ENCODE measurements at places on chromosomes 13 and 19.

DNA sequence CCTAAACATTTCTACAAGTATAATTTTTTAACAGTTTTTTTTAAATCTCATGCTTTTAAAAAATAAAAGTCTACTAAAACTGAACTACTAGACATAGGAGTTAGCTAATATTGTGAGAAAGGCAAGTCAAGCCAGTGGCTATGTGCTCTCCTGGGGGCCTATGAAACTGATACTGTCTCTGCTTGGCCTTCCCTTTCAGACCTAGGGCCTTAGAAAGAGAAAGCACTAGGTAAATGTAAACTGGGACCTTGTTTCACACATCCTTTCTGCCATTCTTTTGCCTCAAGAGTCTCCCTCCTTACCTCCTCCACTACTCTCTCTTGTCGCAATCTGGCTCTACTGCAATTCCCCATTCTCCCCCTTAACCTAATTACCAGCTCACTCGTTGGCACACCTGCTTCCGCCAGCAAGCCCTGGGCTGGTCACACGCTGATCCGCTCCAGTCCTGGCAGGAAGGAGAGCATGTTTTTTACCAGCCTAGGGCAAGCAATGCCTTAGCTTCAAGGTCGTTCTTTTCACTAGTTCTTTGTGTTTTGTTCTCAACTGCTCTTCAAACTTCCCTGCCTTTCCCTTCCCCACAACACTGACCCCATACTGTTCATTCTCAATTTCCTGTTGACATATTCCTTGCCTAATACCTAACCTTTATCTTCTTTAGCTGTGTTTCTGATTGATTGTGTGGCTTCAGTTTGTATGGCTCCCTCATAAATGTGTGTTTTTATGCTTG lies 23.1 kb downstream of the TBC1D4 start:
- DNase-seq = no peak

- DNase-seq = no peak
Observed at GRCh38 chr13:90233933-90234672, 1113.4 kb upstream of the MIR17HG start.

DNA sequence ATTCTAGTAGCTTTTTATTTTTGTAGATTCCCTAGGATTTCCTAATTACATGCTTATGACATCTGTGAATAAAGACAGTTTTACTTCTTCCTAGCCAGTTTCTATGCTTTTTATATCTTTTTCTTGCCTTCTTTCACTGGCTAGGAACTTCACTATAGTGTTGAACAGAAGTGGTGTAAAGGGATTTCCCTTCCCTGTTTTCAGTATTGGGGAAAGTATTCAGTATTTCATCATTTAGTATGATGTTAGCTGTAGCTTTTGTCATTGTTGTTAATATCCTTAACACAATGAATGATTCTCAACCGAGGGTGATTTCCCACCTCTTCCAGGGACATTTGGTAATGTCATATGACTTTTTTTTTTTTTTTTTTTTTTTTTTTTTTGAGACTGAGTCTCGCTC lies 77.3 kb downstream of the SLC6A16 start:
- no peak for DNase-seq

- no peak for DNase-seq
Observed at GRCh38 chr13:113002206-113002912, 33.3 kb downstream of the MCF2L start.

DNA sequence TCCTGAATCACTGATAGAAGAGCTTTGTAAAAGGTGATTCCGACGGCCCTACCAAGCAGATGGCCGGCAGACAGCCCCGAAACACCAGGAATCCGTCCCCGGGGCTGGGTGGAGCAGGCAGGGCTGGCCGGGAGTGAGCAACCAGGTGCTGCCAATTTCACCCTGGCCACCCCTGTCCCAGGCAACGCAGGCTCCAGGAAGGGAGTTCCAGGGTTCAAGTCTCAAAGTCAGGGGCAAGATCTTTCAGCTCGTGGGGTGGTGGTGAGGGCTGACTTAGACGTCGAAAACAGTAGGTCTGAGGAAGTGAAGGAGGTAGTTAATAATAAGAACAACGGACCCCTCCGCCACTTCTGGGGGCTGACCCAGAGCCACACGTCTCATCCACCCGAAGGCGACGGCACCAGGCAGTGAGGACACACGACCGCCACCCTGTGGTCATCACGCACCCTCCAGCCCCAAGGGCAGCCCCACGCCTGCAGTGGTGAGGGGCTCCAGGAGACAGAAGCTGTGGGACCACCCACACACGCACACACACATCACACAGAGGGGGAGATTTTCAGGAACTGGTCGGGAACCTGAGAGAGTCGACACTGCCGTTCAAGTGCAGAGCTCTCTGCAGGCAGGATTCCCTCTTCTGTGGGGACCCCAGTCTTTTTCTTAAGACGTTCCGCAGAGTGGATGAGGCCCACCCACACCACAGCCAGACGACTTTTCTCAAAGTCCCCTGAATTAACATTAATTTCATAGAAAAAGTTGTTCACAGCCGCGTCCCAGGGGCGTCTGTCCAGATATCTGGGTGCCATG lies 67.2 kb downstream of the SPACA7 start:
- peak; percentile 27 for DNase-seq

- no peak for DNase-seq
Observed at GRCh38 chr13:91948736-91949135, 550.3 kb downstream of the GPC5 start.

DNA sequence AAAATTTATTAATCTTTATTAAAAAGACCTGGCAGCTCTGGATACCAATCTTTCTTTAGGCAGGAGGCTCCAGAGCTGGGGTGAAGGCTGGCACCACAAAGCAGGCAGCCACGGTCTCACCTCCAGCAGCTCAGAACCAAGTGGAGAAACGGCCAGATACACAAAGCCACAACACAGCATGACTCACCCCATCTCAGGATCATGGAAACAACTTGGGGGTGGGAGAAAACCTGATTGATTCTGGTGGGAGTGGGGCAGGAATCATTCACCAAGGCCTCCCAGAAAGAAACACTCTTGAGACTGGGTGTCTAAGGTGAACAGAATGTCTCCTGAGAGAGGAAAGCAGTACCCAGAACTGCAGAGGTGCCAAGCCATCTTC lies 64.2 kb downstream of the CRYL1 start:
- peak; percentile 17 for DNase-seq

GRCh38 chr13:98797456-98797855 lies 45.0 kb upstream of the SLC15A1 start:
- DNase-seq = no peak

GRCh38 chr19:995051-995827 lies 5.0 kb upstream of the GRIN3B start:
- DNase-seq = no peak

- DNase-seq = no peak
Observed at GRCh38 chr19:41606215-41606837, 20.5 kb downstream of the CEACAM4 start.

DNA sequence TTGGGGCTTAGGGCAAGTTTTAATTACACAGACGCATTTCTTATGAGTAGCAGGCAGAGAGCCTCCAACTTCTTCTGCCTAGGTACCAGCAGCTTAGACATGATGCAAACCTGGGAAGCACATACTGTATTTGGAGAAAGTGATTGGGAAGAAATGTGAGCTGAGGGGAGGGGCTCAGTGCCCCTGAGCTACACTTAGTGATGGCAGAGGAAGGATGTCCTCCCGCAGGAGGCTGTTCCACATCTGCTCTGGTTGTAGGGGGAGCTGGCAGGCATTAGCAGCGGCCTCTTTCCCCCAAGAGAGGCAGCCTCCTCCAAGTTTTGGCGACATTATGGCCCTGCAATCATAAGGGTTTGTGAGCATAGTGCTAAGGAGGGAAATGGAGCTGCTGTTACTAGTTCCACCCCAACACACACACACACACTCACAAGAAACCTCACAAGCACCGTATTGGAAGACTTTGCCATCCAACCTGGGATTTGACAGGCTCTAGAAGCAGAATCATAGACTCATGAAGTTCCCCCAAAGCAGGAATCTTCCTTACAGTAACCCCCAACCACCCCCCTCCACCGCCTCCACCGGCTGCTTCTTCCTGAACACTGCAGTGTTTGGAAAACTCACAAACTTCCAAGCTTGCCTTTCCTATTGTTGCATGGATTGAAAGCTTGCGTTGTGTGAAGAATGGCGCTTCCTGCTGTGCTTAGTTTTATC lies 3.3 kb downstream of the ALOX5AP start:
- DNase-seq = no peak

GRCh38 chr13:66534561-66534960 lies 695.6 kb downstream of the PCDH9 start:
- DNase-seq = peak; percentile 21

- no peak for DNase-seq
Observed at GRCh38 chr19:56595548-56595899, 422 bp downstream of the ZNF71 start.

GRCh38 chr19:11261971-11262839 lies at the start of gene DOCK6:
DOCK6 (minus strand) TSS chr19:11262524; CDS start chr19:11262440, 84 bp downstream.
- DNase-seq = peak; percentile 61

DNA sequence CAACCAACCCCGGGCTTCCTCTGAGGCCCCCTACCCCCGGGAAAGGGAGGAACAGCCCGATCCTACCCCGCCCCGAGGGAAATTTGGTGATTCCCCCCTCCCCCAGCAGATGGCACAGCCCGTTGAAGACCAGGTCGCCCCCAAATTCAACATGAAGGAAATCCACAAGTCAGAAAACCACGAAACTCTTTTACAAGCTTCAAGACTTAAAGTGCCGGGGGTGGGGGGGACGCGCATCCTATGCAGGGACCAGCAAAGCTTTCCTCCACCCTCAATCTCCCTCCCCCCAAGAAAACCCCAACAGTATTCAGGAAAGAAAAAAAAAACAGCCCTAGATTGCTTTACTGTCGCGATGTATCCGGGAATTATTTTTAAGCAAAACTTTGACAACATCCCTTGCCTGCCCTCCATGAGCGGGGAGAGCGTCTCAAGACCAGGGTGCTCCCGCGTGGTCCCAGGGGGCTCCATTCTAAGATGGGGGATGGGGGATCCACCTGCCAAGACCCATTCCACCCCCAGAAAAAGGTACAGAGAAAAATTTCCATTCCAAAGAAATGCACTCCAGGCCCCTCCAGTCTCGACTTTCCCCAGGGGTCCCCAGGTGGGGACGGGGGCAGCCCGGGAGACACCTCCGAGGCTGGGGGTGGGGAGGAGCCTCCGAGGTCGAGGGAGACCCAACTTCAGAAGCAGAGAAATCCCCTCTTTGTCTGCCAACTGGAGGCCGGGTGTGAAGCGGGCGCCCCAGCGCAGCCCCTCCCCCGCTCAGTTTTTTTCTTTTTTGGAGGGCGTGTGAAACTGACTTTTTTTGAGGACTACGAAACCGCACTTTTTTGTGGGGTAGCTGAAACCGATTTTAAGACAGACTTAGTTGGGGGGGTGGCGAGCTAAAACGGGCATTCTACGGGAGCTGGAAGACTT lies 1.5 kb downstream of the TCF3 start:
- peak; percentile 9 for DNase-seq

DNA sequence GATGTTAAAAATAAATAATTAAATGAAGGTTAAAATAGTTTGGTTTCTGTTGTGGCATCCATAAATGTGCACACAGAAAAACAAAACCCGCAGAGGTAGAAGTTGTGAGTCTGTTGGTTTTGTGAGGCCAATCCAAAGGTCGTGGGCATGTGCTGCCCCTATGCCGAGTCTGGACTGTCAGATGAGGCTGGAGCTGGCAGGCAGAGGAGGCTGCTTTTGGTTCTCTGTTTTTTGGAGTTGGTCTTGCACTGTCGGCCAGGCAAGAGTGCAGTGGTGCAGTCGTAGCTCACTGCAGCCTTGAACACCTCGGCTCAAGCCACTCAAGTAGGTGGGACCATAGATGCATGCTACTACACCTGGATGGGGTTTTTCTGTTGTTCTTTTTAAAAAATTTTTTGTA lies 43.7 kb downstream of the TSSK6 start:
- no peak for DNase-seq

- DNase-seq = no peak
Observed at GRCh38 chr19:11375143-11375948, 880 bp downstream of the SWSAP1 start.

GRCh38 chr13:103156346-103156998 lies 90.3 kb upstream of the SLC10A2 start:
- DNase-seq = no peak

- no peak for DNase-seq
Observed at GRCh38 chr13:33089311-33089710, 73.1 kb downstream of the KL start.

GRCh38 chr13:74866101-74866500 lies 615.9 kb downstream of the TBC1D4 start:
- DNase-seq = no peak

DNA sequence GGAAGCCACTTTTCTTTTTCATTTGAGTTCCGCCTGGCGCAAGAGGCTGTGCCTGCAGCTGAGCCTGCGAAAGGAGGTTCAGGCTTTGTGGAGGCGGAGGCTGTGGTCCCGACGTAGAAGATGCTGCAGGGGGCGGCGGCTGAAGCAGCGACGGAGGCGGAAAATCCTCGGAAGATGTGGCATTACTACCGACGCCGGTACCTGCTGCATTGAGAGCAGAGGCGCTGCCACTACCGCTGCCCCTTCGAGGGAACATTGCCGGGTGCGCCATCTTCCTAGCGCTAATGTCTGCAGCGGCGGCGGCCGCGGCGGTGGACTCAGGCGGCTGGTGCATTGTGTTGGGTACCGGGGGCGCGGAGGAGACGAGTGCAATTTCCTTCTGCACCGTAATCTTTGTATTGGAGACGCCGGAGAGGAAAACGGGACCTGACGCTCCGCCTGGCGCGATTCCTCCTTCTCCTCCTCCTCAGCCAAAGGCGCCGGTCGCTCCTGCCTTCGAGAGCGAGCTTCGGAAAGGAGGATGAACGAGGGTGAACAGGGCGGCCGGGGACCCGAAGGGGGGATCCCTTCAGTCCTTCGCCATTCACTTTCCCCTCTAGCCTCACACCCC lies at the start of gene TSC22D1:
Gene TSC22D1 (minus strand): TSS at position 590 of the 610 bp plus-strand sequence. CDS start 256 bp downstream, at position 334.
- DNase-seq = peak; percentile 47

- DNase-seq = no peak
Observed at GRCh38 chr19:38373907-38374331, 452 bp upstream of the PSMD8 start.

GRCh38 chr19:14655726-14656125 lies 18.9 kb downstream of the ADGRE3 start:
- no peak for DNase-seq

- no peak for DNase-seq
Observed at GRCh38 chr13:102715447-102715846, 20.6 kb upstream of the METTL21C start.

GRCh38 chr19:28497137-28497536 lies 715.8 kb downstream of the UQCRFS1 start:
- DNase-seq = no peak

DNA sequence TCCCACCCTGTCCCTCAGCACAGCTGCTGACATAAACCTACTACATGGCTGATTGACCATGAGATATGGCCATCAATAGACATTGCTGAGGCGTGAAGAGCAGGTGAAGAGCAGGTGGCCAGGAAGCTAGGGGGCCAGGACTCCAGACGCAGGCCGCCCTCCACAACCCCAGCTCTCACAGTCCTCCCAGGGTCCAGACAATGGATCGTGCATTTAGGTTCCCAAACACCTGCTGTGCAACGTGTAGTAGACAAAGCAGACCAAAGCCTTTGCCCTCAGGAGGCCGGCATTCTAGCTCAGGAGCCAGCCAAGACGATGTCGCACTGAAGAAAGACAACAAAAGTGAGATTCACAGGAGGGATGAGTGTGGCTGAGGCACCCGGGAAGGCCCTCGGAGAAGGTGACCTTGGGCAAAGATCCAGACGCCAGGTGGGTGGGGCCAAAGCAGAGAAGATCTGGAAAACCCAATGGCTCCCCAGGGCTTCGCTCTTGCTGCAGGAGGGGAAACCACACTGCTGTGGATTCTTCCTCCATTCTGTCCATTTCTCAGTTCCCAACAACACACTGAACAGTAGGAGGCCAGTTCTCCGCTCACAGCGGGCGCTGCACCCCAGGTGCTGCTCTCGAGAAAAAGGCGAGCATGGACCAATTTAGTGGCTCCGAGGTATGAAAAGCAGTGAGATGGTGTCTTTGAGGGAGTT lies 1.4 kb downstream of the FFAR1 start:
- no peak for DNase-seq

All from foreskin fibroblast (primary cell).